ENCODE measurements at places on chromosomes 1 and 21.

GRCh38 chr1:23370330-23370708, 683 bp upstream of the ZNF436 start:
- DNase-seq: no peak

DNA sequence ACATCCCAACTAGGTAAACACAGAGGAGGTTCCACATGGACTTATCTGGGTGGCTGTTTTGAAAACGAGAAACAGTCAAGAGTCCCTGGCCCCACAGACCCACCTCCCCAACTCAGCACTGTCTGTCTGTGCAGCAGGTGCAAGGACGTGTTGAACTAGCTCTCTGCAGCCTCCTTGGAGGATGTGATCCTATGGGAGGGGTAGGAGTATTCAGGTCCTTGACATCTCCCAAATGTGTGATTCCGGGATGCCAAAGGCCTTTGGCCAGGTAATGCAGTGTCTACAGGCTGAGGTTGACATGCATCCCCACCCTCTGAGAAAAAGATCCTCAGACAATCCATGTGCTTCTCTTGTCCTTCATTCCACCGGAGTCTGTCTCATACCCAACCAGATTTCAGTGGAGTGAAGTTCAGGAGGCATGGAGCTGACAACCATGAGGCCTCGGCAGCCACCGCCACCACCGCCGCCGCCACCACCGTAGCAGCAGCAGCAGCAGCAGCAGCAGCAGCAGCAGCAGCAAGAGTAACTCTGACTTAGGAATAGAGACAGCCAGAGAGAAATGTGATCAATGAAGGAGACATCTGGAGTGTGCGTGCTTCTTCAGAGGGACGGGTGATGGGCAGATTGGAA, 151.6 kb upstream of the CAMK1G start:
- no peak for DNase-seq

DNA sequence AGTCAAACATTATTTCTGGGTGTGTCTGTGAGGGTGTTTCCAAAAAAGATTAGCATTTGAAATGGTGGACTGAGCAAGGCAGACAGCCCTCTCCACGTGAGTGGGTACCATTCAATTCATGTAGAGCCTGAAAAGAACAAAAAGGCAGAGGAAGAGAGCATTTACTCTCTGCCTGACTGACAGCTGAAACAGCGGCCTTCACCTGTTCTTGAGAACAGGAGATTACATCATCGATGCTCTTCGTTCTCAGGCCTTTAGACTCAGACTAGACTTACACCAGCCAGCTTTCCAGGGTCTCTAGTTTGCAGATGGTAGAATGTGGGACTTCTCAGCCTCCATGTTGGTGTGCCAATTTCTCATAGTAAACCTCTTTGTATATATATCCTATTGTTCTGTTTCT, 302.3 kb downstream of the BACH1 start:
- no peak for DNase-seq

DNA sequence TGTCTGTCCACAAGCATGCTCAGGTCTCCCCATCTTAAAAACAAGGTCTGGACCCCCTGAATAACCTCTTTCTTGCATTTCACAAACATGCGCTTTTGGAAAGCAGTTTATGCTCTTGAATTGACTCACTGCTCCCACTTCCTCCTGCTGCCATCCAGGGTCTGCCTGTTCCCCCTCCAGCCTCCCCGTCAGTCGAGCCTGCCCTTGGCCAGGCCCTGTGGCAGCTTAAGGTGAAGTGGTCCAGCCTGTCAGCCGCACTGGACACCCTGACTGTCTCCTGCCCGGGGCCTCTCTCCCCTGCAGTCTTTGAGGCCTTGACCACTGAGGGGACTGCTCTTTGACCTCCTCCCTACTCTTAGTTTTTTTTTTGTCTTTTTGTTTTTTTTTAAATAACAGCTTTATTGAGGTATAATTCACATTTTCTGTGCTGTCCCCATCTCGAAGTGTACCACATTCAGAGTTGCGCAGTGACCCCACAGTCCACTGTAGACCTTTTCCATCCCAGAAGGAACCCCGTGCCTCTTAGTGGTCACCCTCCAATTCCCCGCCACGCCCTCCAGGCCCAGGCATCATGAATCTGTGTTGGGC, 18.3 kb downstream of the GPR137B start:
- no peak for DNase-seq

- no peak for DNase-seq
Measured at GRCh38 chr21:32298148-32298559, 501 bp upstream of the MRAP start.

- DNase-seq: no peak
Measured at GRCh38 chr1:234018816-234019215, 114.3 kb downstream of the SLC35F3 start.

- DNase-seq: no peak
Measured at GRCh38 chr21:14099570-14099969, 111.2 kb downstream of the LIPI start.

DNA sequence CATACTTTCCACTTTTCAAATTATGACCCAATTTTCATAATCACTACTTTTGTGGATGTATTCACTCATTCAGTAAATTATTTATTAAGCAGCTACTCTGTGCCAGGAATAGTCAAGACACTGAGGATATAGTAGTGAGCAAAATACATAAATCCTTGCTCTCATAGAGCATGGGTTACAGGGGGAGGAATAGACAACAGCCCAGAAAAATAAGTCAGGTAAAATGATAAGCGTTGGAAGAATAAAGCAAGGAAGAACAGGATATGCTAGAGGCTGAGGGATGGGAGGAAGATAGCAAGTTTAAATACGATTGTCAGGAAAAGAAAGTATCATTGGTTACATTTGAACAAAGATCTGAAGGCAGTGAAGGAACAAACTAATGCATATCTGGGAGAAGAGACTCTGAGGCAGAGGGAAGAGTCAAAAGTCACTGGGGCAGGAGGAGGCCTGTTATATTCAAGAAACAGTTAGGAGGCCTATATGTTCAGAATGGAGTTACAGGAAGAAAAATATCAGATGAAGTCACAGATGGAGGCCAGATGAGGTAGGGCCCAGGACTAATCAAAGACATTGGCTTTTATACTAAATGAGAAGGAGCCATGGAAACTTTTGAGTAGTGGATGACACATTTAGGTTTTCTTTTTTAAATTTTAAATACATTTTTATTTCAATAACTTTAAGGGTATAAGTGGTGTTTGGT, 42.9 kb downstream of the SEC22B start:
- no peak for DNase-seq

- DNase-seq: no peak
Measured at GRCh38 chr1:106889583-106889982, 166.9 kb upstream of the PRMT6 start.

GRCh38 chr1:245327842-245328241, 173.1 kb downstream of the KIF26B start:
- no peak for DNase-seq

- no peak for DNase-seq
Measured at GRCh38 chr1:18132022-18132710, 24.6 kb downstream of the IGSF21 start.

- no peak for DNase-seq
Measured at GRCh38 chr1:53981220-53981619, 35.1 kb downstream of the LRRC42 start.

- no peak for DNase-seq
Measured at GRCh38 chr1:218488986-218489385, 143.8 kb downstream of the TGFB2 start.

- no peak for DNase-seq
Measured at GRCh38 chr1:230818367-230818766, 50.0 kb downstream of the C1orf198 start.

Data from NCI-H510A treated with DMSO at 0.1 percent for 48 hours (cell line).